ENCODE measurements at places on chromosomes 2 and 18.

DNA sequence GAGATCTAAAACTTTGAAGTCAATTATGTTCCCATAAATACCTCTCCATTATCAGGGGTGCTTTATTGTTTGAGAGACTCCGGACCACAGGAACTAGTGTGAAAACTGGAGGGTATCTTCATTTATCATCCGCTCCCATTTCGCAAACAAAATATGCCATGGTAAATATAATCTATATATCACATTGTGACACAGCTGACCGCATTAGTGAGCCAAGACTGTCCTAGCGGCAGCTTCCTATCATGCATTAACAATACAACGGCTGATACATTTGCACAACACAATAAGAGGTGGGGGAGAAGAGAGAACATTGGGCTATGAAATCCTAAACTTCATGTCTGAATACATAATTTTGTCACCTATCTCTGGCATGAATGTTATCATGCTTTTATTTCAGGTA, 29.5 kb downstream of the BCL11A start:
- no peak for DNase-seq

GRCh38 chr2:131045286-131046027, 47.8 kb downstream of the FAM168B start:
- DNase-seq, result no peak

DNA sequence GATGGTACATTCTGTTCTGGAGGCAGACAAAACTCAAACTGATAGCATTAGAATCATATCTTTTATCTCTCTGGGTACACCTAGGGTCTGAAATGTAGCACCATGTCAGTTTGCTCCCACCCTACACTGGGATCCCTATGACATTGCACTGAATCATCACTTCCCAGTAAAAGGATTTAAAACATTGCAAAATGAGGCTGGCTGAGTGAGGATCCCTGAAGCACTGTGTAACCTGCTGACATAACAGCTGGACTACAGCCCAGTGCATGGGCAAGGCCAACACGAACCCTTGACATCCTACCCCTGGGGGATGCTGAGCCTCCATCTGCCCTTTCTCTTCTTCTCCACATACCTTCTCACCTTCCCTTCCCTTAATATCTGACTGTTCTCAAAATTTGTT, 253.2 kb downstream of the TTC32 start:
- DNase-seq, result no peak

DNA sequence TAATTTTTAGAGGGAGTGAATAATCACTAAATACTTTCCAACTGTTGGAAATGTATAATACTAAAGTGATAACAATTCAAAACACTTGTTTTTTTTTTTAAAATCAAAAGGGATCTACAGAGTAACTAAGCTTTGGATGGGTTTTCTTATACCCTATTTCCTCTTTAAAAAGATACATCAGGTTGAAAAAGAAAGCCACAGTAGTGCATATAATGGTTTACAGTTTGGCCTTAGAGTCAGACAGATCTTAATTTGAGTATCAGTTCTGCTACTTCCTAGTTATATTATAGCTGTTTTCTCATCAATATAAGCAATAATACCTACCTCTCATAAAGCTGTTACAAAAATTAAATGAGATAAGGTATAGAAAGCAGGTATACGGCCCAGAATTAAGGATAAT, 28.5 kb downstream of the PSME4 start:
- no peak for DNase-seq

DNA sequence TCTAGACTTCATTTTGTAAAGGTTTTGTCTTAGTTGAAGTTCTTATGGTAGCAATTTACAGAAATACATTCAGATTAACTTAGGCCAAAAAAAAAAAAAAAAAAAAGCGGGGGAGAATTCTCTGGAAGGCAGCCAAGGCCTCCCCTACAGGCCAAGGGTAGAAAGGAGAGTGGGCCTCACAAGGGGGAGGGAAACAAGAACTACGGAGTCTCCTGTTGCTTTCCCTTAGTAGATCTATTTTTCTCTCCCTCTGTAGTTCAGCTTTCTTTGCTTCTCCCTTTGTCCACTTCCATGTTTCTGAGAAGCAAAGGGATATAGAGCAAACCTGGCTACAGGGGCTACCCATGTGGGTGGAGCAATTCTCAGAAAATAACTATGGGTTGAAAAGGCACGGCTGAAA, 2.4 kb upstream of the STK11IP start:
- DNase-seq, result no peak

GRCh38 chr2:85784474-85784986, 30.7 kb downstream of the ATOH8 start:
- no peak for DNase-seq

DNA sequence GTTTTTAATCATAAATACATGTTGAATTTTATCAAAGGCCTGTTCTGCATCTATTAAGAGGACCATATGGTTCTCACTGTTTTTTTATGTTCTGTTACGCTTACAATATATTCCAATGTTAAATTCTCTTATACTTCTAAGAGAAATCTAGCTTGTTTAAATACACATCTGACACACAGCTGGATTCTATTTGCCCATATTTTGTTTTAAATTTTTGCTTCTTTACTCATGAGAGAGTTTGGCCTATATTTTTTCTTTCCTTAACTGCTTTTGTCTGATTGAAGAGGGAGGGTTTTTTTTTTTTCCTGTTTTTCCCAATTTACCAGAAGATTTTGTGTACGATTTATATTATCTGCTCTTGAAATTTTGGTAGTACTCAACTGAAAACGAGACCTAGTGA, 34.9 kb downstream of the RNF144A start:
- DNase-seq, result no peak

DNA sequence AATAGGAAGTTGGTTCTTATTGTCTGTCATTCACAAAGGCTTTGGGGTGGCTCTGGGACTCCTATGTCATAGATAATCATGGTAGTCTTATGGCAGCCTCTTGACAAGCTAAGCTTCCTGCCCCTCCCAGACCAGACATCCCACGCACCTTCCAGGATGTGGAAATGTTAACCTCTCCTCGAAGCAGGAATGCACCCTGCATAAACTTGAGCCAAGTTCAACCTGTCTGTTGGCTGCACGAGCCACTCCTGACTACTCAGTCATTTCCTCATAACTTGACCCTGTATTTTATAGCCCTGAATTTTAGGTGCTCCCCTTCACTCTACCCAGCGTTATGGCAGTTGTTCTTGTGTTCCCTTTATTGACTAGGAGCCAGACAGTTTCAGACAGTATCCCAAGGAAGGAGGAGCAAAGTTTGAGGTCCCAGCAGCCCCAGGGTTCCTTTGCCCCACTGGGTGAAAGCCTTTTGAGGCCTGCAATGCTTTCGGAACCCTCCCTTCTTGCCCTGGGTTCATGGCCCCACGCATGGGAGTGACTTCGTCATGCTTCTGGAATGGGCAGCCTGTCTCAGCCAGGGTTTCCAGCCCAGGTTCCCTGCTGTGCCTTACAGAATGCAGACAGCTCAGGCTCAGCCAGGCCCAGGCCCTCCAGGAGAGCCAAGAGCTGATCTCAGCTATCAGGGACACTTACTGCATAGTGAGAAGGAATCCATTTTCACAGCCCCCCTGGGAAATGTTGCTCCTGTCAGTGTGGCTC, 15.6 kb upstream of the INO80C start:
- DNase-seq, result no peak
